ENCODE measurements at places on chromosomes 7 and 10.

GRCh38 chr7:92913849-92914248, 77.5 kb upstream of the CDK6 start:
- no peak for DNase-seq

- no peak for DNase-seq
These were observed 201.7 kb upstream of the KCTD7 start for GRCh38 chr7:66426996-66427395.

DNA sequence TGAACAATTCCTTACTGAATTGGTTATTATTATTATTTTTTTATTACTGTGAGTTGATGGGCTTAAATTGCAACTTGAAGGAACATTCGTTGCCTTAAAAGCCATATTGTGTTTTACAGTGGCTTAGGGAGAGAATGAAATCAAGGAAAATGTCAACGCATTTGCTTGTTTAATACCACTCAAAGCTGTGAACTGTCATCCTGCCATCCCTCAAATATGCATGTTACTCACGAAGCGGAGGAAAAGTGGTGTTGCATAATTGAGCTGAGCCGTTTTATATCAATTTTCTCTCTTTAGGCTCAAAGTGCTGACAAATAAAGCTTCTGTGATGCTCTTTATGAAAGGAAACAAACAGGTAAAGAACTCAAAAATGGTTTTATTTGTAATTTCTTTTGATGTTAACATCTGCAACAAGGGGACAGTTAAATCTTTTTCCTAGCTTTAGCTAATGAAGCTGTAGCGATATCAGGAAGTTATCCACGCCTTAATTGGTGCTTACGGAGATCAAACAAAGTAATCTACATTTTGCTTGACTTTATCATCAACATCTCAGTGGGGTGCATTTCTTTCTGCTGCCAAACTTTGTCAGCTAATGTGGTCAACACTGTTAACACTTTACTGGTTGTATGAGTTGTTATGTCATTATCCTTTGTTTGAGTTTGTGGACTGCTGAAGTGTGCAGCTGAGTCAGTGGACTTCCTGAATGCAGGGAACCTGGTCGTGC, 33.1 kb downstream of the GLRX3 start:
- DNase-seq, result no peak

DNA sequence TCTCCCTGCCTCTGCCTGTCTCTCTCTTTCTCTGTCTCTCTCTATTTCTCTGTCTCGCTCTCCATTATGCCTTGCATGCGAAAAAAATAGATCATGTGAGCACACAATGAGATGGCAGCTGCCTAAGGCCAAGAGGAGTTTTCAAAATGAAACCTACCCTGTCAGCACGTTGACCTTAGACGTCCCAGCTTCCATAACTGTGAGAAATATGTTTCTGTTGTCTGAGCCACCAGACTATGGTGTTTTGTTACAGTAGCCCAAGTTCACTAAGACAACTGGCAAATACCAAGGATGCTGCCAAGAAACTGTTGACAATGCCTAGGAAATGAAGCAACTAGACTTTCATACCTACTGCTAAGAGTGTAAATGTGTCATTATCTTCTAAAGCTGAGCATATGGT, 70.6 kb upstream of the PLXDC2 start:
- no peak for DNase-seq

GRCh38 chr7:23622506-23622925, 25.3 kb downstream of the CCDC126 start:
- no peak for DNase-seq

- DNase-seq, result peak; percentile 72
These were observed 161.2 kb downstream of the CELF2 start for GRCh38 chr10:11178606-11179515.

- DNase-seq, result no peak
These were observed 558.4 kb downstream of the TYW1 start for GRCh38 chr7:67554986-67555385.

- no peak for DNase-seq
These were observed 28.2 kb downstream of the CUBN start for GRCh38 chr10:17101257-17101909.

- DNase-seq, result no peak
These were observed 18.8 kb downstream of the TMEM196 start for GRCh38 chr7:19754521-19755116.

DNA sequence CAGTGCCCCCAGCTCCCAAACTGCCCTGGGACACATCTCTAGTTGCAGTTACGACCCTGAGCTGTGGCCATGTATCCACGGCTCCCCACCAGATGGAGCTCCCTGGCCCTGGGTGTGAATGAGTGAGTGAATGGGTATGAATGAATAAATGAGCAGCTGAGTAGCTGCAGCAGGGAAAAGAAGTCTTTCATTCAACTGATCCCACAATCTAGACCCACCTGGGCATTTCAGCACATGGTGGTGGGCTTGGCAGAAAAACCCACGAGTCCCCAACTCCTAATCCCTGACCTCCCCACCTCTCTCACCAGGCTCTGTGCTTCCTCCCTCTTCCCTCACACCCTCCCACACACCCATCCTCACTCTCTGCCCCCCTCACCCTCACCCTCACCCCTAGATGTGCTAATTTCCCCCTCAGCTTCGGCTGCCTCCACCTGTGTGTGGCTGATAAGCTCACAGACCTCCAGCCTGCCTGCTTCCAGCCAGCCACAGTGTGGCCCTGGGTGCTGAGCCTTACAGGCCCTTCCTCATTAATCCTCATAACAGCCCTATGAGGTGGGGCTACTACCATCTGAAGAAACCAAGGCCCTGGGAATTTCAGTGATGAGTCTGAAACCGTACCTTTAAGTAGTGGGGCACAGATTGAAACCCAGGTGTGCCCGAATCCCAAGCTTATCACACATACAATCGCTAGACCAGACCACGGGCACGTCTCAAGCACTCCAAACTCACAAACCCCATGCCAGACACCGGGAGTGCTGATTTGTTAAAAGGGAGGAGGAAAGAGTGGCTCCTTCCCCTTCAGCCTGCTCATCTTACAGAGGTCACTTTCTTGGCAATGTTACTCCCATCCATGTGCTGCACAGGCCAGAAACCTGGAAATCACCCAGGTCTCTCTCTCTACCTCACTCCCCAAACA, 2.2 kb upstream of the ATP6V1F start:
- DNase-seq, result no peak

DNA sequence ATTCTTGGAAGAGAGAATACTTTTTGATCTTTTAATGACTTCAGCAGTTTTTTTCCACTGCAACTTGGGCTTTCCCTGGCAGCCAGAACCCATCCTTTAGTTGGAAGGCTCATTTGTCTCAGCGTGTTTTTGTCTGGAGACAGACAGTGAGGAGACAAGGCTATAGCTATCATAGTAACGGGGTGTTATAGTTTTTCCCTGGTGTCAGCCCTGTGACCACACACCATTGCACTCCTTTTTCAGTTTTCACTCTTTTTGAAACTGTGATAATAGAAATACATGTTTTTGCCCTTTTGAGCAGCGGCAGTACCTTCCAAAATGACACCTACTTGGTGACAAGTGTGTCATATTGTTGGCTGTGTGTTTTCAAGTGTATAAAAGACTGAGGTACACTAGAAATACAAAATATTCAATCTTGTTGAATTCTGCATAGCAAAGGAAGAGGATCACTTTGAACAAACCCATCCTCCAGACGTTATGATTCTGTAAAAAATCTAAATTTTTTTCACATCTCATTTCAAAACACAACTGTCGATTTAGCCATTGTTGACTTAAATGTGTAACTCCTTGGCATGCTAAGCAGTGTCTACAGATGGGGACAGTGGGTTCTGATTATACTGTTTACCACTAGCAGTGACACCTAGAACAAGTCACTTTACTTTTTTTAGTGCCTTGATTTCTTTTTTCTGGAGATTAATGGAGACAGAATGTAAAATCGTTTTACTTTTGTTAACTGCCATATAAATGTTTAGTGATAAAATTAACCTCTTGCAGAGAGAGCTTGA, 130.1 kb downstream of the EXOC4 start:
- DNase-seq, result no peak

GRCh38 chr10:124237282-124237961, 144.0 kb upstream of the CHST15 start:
- no peak for DNase-seq

DNA sequence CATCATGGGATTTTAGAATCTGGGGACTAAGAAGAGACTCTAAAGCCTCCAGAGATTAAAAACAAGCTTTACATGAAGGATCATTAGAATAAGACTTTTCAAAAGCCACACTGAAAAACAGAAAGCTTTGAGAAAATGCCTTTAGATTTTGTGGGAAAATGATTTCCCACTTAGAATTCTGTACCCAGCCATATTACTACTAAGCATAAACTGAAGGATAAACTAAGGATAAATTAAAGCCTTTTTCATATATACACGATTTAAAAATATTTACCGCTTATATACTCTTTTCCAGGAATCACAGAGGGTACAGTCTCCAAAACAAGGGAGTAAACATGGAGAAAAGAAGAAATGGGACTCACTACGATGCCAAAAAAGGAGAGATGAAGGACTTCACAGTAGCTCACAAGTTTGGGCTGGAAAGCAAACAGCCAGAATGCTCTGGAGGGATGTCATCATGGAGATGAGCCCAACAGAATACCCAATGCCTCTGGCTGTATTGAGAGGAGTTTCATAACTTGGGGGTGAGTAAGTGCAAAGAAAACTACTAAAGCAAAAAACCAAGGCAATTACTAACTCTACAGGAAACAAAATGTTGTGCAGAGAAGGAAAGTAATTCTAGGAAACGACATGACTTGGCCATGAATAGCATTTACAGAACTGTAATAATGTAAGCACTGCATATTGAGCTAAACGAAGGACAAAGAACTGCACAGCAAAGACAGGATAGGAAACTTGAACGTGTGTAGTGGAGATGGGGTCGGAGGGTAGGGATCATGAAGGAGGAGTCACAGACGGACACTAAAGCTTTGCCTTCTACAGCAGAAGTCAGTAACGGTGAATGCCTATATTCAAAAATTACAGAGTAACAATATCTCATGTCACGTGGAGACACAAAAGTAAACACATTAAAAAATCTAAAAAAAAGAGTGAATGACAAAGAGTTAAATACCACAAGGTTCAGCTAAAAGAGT, 61.4 kb upstream of the ASAH2 start:
- no peak for DNase-seq

DNA sequence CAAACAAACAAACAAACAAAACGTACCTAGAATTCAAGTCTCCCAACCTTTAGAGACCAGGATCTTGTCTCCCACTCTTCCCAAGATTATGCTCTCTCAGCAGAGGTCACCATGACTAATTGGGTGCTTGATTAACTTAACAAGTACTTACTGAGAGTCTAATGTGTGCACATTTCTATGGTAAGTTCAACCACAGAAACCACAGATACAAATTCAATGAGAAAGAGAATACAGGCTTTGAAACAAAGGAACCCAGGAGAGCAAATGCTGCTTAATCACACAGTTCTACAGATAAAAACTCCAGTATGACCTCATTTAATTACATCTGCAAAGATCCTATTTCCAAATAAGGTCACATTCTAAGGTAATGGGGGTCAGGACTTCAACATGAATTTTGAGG, 142.8 kb downstream of the DNAJC1 start:
- DNase-seq, result no peak

- DNase-seq, result no peak
These were observed 137.3 kb downstream of the PLXNA4 start for GRCh38 chr7:132438926-132439325.

GRCh38 chr7:114419441-114420272, 5.0 kb downstream of the FOXP2 start:
- no peak for DNase-seq

DNA sequence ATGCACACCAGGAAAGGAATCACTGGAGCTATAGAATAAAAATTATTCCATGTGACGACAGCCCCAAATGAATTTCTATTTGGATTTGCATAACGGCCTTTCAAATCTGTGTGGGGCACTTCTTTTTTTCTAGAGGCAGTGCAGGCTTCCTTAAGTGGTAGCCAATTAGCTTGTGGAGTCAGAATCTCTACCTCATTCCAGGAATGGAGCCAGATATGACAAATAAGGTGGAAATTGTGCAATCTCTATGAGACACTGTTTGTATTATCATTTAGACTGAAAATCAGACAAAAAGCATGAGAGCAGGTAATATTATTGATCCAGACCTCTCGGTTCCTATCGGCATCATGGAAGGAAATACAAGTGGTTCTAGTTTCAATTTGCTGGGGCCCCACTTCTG, 78.7 kb downstream of the BEND7 start:
- no peak for DNase-seq

- no peak for DNase-seq
These were observed 25.2 kb downstream of the LOXL4 start for GRCh38 chr10:98242823-98243222.

DNA sequence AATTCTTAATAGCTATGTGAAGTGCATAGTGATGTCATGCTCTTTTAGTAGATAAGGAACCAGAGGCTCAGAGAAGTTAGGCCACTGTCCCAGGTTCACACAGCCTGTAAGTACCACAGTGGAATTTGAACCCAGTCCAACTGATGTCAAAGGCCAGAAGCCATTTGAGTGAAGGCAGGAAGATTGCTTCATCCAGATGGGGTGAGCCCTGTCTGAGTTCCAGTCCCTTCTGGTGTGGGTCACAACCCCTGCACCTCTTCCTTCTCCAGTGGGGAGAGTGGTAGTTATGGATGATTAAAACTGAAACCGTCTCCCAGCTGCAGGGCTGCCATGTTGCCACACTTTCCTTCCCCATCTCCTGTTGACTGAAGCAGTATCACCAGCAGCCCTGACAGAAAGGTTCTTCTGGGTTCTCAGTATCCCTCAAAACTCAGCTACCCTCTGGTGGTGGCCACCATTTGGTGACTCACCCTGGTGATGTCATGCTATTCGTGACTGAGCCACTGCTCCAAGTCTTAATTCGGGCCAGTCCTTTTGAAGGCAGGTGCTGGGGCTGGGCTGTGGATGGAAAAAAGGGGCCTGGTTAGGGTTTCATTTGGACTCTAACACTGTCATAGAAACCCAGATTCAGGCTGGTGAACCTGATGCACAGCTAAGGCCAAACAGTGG, 1.5 kb upstream of the C10orf95 start:
- no peak for DNase-seq

GRCh38 chr7:82566752-82567151, 123.2 kb upstream of the CACNA2D1 start:
- no peak for DNase-seq

GRCh38 chr7:79610313-79610712, 156.8 kb upstream of the MAGI2 start:
- no peak for DNase-seq

DNA sequence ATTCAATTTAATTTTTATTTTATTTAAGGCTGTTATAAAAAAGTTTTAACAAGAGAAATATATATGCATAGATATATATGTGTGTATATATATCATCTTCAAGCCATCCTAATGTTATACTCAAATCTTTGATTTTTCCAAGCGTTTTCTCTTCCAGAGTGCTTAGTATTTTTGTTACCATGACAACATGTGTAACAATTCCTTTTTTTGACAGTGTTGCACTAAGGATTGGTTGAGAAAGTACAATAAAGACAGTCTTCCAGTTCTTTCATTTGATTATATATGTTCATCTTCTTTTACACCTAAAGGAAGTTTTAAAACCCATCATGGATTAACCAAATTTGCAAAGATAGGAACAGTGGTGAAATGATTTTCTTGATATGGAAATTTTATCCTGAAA, 171.7 kb downstream of the KLF6 start:
- DNase-seq, result no peak

- no peak for DNase-seq
These were observed 780.2 kb downstream of the MAGI2 start for GRCh38 chr7:78673272-78673671.

- no peak for DNase-seq
These were observed 135.0 kb downstream of the ACTR3B start for GRCh38 chr7:152894295-152895170.

GRCh38 chr7:90210981-90211380, 559 bp upstream of the STEAP2 start:
- no peak for DNase-seq
